ENCODE measurements at places on chromosomes 13 and 19. TPM values are rescaled to one million over a fixed set of nuclear protein-coding genes. Genes with fewer than 3 reads are reported as not detected.

LILRA2 gene
- total RNA-seq = not detected

SSC5D gene
- total RNA-seq = 29.2 TPM

HMG20B gene
- total RNA-seq = 34.7 TPM

SYDE1 gene
- 15.3 TPM for total RNA-seq

CCNE1 gene
- total RNA-seq = 7.0 TPM

Data from tongue (tissue), 3 donors.